ENCODE measurements at places on chromosomes 4 and X.

GRCh38 chr4:148515248-148515647, 73.0 kb upstream of the NR3C2 start:
- DNase-seq: no peak

DNA sequence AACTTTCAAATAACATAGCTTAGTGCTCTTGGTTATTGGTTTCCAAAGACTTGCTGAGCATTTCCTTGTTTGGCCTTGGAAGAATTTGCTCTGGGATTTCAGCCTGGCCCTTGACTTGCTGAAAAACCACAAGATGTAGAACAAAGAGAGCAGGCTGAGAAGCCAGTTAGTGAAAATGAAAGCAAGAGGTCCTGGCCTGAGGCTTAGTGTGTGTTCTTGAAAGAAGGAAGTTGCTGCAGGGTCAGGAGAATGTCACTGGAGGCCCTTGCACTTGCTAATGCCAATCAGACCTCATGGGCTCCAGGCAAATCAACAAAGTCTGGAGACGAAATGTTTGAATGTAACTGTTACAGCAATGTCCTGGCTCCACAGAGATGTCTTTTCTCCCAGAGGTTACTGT, 79.4 kb downstream of the SYNPO2 start:
- no peak for DNase-seq

DNA sequence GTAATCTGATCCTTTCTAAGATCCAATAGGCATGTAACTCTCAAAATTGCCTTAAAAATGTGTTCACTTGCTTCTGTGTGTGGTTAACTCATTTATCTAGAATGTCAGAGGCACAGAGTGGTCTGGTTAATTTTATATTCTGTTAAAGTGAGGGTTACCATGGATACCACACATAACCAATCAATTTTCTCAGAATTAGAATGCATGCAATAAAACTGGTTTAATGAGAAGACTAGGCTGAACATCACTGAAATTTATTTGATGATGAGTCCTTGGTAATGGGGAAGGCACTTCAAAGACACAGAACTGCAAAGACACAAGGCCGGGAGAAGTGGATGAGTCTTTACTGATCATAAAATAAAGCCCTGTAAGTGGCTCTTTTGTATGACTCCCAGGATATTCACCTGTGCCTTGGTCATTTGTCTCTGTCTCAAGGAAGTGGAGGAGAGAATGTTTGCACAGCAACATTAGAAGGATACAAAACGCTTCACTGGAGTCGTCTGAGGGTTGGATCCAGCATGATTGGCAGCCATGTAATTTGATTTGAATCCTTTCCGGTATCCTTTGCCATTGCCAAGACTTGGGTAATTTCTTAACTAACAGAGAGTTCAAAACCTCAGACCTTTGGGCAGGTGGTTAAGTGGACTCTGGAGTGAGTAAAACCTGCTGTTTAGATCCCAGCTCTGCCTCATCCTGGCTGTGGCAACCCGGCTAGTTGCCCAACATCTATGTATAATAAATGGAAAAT, 94.0 kb upstream of the RBPJ start:
- DNase-seq: no peak

DNA sequence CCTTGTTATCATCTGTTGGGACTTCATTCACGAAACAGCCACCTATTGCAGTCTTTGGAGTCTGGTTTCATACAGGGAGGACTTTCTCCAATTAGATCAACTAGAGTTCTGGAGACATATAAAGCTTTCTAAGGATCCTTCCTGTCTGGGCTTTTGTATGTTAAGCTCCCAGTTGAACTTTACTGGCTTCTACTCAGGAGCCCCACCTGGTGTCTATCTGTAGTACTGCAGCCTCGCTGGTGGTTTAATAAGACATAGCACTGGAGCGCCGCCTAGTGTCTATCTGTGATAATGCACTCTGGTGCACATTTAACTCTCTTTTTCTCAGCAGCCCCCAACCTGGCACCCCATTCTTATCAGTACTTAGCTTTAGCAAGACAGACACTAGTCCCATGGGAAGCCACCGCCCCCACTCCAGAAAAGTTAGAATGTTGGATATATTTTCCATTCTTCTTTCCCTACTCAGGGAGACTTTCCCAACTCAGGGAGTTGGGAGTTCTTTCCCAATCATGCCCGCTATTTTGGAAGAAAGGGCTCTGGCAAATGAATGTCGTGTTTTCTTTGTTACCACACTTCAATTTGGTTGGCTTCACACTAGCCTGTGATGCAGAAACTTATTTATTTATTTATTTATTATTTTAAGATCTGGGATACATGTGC, 36.9 kb upstream of the SYTL4 start:
- peak; percentile 62 for DNase-seq

DNA sequence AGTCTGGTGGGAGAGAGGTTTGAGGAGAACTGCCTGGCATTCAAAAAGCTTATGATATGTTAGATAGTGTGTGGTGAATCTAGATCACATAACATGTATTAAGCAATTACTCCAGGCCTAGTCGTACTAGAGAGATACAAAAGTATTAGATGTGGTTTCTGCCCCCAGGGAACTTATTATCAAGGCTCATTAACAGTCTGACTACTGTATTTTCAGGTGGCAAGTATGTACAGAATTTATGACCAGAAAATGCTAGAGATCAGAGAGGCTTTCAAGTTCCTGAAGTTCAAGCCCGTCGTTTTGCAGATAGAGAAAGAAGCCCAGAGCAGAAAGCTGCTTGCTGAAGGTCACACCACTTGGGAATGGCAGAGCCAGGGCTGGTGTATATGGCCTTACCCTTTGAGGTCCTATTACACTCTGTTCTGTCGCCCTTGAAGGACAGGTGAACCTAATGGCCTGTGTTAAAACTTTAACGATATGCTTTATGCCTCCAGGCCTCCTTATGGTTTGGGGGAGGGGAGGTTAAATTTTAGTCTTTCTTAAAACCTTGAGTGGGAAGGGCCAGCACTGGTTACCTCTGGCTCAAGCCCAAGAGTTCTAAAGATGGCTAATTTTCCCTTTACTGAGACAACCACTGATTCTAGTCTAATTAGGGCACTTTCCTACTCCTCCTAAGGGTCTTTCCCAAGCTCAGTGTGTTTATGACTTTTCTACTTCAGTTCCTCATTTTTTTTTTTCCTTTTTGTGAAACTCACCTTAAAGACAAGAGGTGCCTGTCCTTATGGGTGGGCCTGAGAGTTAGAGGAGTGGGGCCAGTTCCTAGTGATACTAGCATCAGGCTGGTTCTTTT, 19.9 kb downstream of the TMEM164 start:
- DNase-seq: no peak

DNA sequence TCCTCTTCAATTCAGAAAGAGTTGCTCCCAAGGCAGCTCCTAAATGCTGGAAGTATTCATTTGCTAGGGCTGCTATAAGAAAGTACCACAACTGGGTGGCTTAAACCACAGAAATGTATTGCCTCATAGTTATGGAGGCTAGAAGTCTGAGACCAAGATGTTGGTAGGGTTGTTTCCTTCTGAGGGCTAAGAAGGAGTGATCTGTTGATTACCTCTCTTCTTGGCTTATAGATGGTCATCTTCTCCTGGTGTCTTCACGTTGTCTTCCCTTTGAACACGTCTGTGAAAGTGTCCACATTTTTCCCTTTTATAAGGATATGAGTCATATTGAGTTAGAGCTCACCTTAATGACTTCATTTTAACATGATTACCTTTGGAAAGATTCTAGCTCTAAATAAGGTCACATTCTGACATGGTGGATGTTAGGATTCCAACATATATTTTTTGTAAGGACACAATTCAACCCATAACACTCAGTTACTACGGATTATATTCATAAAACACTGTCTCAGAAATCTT, 266.3 kb downstream of the SPATA18 start:
- DNase-seq: no peak

GRCh38 chr4:133618963-133619362, 469.9 kb downstream of the PCDH10 start:
- no peak for DNase-seq

DNA sequence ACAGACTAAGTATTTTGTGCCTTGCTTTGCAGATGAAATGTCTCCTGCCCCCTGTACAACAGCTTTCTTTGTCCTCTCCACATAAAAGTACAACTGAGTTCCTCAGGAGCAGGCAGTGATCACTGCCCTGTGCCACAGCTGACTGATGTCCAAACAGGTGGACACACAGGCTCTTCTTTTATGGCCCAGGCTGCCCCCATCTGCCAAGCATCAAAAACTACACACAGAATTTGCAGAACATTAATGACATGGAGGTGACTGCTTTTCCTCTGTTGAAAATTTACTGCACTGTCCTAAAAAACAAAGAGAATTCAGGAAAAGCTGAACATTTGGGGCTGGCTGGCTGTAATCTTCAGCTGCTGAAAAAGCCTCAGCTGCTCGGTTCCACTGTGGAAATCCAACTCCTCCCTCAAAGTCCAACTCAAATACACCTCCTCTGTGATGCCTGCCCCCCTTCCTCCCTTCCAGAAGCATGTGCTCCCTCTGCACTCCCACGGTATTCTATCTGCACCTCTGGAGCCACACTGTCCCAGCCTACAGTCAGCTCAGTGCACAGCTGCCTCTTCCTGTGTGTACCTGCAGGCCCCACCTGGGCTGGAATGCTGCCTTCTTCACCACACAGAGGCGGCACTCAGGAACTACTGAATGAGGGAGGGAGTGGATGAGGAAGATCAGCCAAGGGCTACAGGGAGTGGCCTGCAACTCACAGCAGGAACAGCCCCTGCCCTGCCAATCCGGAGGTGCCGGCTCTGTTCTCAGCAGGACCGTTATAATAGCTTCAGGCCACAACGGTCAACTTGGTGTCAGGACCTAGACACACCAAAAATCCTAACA, 10.3 kb downstream of the AFAP1 start:
- DNase-seq: no peak

DNA sequence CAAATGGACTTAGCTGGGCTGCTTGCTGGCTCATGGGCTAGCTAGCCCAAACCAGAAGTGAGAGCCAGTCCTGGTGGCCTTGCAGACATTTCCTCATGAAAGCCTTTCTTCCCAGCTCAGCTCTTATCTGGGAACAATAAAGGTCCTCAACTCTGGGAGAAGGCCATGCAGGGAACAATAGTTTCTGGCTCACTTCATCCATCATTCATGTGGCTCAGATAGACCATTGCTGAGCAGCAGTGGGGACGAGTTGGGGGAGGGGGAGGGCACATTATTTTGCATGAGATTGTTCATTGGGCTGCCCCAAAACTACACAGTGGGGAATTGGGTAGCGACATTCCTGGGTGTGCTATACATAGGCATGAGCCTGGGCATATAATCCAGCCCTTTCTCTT, 47.6 kb downstream of the NHSL2 start:
- DNase-seq: no peak

GRCh38 chr4:55435141-55435841, 39.5 kb downstream of the TMEM165 start:
- no peak for DNase-seq

Measured in stimulated activated CD4-positive, alpha-beta T cell treated with anti-CD3 and anti-CD28 coated beads, Interleukin-12 subunit alpha, Interleukin-12 subunit beta, amount 100 ng/mL, for 24 hours (primary cell).